Stimulated activated CD8-positive, alpha-beta memory T cell treated with anti-CD3 and anti-CD28 coated beads, Interleukin-15, amount 100 ng/mL, for 48 hours (primary cell): ENCODE measurements at places on chromosomes 2 and 18.

GRCh38 chr2:61640406-61640805 is 102.2 kb upstream of the XPO1 start:
- no peak for DNase-seq

DNA sequence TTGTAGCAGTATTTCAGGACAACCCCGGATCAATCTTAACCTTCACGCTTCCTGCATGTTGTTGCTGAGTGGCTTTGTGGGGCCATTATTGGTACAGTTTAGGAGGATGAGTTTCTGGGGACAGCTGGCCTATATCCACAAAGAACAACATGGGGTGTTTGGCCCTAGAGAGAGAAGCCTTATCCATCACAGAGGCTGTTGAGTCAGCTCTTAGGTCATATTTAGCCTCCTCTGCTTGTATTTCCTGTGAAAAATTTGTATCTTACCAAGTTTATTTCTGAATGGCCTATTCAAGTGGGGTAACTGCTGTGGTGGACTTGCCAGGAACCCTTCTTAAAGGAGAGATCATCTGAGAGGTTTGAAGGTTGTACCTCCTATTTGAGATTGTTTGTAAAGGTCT is 77.6 kb downstream of the MAP4K4 start:
- DNase-seq = no peak

DNA sequence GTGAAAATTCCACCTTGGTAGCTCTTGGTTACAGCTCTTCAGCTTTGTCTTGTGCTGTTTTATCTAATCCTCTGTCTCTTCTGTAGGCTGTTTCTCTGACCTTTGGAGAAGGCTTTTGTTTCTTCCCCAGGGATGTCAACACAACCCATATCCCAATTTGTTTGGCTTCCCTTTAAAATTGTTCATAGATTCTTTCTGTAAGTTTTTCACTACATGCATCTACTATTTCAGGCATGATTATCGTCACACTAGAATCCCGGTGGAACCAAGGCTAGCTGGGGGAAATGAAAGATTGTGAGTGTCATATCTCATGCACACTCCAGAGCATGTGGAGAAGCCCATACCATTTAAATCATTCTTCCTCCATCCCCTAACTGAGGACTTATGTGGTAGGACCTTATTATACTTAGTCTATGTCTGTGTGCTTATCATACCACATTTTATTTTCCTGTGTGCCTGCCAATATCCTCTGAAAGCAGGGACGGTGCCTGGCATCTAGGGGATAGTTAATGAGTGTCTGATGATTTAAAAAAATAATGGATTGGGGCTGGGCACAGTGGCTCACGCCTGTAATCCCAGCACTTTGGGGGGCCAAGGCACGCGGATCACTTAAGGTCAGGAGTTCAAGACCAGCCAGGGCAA is 59.9 kb downstream of the CRIM1 start:
- DNase-seq = no peak

DNA sequence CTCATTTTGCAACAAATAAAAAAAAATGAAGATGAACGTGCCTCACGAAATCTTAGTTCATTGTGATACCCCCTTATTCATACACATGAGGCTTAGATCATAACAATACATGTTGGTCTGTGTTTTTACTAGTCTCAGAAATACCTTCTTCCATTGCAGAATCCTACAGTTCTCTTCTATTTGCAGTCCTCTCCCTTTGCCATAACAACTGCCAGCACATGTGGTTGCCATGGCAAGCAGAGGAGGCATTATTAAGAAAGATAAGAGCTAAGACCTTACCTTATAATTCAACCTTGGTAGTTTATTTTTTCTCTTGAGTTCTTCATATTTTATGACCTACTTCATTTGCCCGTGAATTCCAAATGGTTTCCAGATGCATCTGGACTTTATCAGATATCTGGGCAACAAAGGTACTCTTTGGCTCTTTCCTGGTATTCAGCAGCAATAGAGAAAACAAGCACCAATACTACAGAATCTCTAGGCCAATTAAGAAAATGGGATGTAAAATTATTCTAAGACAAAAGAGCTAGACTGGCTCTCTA is 524.0 kb downstream of the CMPK2 start:
- no peak for DNase-seq

DNA sequence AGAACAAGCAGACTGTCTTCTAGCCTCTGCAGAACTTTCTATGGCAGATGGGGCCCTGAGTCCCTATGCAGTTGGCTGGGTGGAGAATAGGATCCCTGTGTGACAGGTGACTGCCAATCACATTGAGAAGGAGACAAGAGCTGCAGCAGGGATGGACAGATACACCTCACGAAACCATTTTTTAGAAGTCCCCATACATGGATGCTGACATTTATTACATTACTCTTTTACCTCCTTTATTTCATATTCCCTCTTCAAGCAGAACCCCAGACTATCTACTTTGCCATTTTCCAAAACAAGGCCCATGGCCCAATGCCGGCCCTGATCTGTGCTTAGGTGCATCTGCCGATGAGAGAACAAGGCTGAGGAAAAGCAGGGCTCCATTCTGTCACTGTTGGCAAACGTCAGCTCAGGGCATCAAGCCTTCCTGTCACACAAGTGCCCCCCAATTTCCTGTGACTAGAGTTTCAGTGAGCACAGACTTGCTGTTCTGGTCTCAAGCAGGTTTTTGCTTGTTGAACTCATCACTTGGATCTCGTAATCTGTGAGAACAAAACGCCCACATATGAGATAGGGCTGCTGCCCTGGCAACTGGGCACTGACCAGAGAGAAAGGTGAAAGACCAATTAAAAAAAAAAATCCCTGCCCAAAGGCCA is 35.8 kb downstream of the LOXHD1 start:
- no peak for DNase-seq

DNA sequence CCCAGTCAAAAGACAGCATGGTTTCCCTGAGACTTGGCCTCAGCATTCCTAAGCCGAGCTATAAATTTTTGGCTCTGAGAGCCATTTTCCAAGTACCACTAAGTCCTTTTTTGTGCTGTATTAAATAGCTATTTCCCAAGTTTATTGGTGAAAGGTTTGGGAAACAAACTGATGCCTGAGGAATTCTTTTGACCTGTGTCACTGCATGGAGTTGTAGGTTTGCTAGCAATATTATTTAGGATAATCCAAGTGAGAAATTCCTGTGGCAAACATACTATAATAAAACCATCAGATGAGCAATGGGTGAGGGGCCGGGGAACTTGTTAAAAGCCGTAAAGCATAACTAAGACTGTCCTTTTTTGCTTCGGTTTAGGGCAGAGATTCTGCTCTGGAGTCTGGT is 28.4 kb downstream of the ARHGAP28 start:
- no peak for DNase-seq

GRCh38 chr2:156340377-156340776 is 7.9 kb upstream of the NR4A2 start:
- DNase-seq = no peak

- no peak for DNase-seq
These were observed 10.7 kb upstream of the CD226 start for GRCh38 chr18:69958422-69958821.

DNA sequence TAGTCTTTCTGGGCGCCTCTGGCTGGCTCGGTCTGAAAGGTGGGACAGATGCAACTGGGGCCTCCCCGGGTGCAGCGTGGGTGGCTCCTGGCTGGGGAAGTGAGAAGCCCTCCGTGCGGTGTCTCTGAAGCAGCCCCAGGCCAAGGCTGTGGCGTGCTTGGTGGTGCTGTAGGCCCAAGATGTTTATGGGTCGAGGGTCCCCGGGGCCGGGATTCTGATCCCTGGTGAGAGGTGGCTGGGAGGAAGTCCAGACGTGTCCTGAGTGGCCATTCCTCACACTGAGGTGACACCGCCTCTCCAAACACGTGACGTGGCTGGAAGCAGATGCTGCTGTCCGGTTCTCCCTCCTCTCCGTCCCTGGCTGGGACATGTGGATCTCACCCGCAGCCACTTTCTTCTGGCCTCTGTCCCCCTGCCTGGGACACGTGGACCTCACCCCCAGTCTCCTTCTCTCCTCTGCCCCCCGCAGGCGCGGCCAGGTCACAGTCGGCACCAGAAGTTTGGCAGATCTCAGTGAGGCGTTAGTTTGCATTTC is 12.6 kb downstream of the RTP5 start:
- peak; percentile 70 for DNase-seq

DNA sequence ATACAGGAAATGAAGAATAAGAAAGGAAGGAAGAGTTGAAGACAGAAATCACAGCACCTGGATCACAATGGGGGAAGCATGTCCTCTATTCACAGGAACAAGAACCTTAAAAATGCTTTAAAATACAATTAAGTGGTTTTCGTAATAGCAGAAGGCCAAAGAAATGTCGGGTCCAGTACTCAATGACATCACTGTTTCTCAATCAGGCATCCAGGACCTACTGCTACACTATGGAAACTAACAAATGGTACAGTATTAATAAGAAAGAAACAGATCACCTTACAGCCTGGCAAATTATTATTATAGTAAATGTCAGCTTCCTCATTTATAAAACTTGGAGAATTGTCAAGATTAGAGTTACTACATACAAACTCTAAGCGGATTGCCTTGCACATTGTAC is 15.8 kb downstream of the HNRNPLL start:
- DNase-seq = no peak

- no peak for DNase-seq
These were observed 714 bp downstream of the RPIA start for GRCh38 chr2:88692187-88692586.

- no peak for DNase-seq
These were observed 48.2 kb downstream of the RPL37A start for GRCh38 chr2:216546641-216547403.

DNA sequence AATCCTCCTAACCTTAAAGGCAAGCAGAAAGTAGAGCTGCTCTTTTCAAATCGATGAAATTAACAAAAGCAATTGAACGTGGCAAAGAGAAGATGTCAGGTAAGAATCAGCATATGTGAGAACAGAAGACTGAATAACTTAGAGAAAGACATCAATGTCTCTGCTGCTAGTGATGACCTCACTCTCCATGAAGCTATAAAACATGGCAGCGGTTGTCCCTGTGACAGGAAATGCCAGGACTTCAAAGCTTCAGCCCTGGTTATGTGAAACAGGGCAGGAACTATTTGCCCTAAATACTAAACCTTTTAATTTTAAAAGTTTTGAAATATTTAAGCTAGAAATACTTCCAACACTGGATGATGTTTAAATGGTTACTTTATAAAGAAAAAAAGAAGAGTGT is 383.7 kb downstream of the XIRP2 start:
- DNase-seq = no peak

DNA sequence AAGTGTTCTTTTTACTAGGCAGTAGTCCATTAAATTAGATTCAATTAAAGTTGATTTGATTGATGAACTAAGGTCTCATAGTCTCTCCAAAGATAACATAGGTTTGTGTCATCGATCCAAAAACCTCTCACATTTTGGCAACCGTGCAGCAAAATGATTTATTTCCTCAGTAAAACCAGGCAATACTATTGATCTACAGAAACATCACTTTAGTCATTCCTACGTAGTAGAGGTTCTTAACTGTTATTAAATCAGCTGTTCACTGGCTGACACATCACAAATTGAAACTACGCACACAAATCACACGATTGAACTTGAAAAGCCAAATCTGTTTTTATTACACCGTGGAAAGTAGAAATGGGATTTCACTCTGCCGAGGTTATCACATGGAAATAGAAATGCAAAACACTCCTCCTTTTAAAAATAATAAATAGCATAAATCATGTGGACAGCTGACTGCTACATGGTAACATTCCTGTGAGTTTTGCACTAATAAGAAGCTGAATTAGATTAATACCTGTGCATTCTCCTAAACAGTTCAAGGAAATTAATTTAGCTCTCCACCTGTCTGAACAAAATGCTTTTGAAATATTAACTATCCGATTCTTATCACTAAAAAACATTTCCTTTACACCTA is 262.5 kb downstream of the CDH20 start:
- DNase-seq = no peak

DNA sequence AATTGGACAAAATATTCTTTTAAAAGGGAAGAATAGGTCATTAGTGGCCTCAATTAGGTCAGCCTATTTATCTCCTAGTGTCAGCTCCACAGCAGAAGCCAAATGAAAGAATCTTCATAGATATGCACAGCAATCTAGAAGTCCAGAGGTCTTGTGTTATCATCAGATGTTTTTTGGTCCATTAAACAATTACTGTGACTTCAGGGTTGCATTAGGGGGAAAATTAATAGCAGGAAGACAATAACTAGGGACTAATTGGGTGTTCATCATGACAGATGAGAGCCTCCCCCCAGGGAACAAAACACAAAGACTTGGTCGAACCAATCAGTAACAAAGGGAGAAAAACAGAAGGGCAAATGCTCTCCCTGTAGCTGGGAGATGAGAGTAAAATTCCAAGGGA is 264.7 kb downstream of the PTH2R start:
- DNase-seq = no peak

DNA sequence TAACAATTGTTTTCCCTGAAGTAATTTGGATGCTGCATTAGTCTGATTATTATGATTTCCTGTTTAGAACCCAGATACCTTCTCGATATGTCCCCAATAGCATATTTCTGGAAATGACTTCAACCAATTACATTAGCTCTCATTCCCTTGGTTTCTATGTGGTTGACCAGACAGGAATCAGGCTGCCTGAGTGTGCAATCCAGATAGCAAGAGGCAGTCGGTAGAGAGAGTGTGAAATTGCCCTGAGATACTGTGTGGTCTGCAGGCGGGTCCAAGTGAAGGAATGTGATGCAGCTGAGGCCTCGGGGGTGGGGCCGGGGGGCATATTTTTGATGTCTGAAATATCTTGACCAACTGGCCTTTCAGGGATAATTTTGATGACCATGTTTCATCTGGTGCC is 143.9 kb upstream of the ITGA6 start:
- DNase-seq = no peak

- no peak for DNase-seq
These were observed 297.5 kb downstream of the PIEZO2 start for GRCh38 chr18:10851824-10852319.

- DNase-seq = no peak
These were observed 441.8 kb downstream of the CMPK2 start for GRCh38 chr2:6423944-6424343.

- DNase-seq = no peak
These were observed 111.3 kb downstream of the PLCL1 start for GRCh38 chr2:197915548-197916265.

- DNase-seq = no peak
These were observed 262.8 kb downstream of the ICOS start for GRCh38 chr2:204199357-204199756.

DNA sequence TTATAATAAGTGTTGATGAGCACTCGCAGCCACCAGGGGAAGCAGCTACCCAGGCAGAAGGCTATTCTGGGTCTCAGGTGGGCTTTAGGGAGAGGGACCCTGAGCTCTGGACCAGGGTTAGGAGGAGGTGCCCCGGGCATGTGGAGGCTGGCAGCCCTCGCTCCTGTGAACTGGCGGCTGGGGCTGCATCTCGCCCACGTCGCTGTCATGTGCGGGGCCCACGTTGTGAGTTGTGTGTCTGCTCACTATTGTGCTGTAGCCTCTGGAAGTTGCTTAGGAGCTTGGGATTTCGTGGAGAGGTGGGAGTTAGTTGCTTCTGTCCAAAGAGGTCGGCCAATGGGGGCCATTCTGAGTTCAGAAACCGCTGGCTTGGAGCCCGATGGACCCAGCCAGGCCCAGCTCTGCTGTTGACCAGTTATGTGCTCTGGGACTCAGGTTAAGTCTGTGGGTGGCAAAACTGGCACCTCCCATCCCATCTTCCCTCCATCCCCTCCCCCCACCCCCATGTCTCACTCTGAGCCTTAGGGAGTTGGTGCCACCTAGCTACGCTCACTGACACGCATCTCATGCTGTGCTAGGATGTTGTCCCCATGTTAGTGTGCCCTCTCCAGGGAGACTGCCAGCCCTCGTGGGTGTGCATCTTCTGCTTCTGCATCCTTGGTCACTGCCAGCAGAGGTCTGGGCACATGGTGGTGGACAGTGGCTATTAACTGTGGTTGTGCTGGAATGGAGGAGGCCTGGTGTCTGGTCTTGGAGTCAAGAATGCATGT is 18.5 kb downstream of the RRM2 start:
- no peak for DNase-seq

- no peak for DNase-seq
These were observed 17.4 kb downstream of the SRD5A2 start for GRCh38 chr2:31563273-31563839.
